Left forelimb (tissue), 1 donor: ENCODE measurements at places on chromosomes 16 and 17.
A peak's percentile ranks its signal among the peaks of the same experiment; 100 is the strongest.

GRCh38 chr17:8503807-8504206 is 68.1 kb downstream of the NDEL1 start:
- no peak for DNase-seq

- DNase-seq: no peak
Measured at GRCh38 chr16:85762970-85763369, 12.1 kb upstream of the C16orf74 start.

DNA sequence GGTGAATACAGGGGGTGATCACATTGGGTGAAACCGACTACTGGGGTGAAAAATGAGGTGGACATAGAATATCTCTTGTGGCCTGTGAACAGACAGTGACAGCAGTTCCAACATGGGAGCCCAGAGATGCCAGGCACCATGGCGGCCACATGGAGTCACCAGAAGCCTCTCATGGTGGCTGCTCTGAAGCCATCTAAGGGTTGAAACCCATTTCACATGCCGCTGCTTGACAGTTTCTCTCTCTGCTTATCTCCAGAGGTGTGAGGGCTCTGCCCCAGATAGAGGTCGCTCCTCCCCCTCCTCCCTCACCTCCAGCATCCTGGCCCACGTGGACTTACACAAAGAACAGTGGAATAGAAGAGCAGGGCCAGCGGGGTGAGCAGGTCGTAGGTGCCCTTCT is 37.9 kb upstream of the PIK3R6 start:
- no peak for DNase-seq

- DNase-seq: no peak
Measured at GRCh38 chr16:80803339-80804055, 901 bp downstream of the CDYL2 start.

- no peak for DNase-seq
Measured at GRCh38 chr16:75494184-75494583, 1.1 kb downstream of the CHST6 start.

DNA sequence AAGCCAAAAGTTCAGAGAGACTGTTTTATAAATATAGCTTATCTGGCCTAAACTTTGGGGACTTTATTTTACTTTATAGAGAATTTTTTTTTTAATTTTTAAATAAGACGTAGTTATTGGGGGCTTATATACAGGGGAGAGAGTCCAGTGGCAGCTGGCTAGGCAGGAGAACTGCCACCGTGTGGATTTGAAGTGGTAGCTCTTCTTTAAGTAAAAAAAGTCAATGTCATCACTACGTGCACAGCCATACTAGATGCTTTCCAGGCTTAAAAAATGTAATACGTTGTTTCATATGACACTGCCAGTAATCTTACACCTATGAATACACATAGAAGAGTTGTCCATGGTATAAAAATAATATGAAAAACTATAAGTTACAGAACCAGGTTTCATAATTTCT is 31.9 kb upstream of the ANKFY1 start:
- no peak for DNase-seq

DNA sequence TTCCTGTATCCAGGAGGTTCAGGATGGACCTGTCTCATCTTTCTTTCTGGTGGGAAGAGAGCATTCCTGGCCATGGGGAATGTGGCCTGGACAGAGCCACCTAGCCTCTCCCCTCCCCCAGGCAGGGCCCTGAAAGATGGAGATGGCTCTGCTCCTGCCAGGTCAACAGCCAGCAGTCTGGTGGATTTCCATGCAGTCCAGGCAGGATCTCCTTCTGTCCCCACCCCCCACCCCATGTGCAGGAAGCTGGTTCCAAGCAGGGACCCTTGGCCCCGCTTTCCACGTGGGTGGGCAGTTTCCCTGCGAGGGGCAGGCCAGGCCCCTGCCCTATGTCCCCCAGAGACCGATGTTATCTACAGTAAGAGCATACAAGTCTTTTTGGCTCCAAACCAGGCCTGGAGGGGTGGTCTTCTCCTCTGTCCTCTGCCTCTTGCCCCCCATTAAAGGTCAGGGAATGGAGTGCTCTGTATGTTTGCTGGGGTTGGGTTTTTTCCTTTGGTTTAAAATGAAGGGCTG is 240.5 kb downstream of the SEC14L1 start:
- DNase-seq: no peak

GRCh38 chr16:30069611-30070462 is 4.3 kb downstream of the ALDOA start:
- DNase-seq: no peak

DNA sequence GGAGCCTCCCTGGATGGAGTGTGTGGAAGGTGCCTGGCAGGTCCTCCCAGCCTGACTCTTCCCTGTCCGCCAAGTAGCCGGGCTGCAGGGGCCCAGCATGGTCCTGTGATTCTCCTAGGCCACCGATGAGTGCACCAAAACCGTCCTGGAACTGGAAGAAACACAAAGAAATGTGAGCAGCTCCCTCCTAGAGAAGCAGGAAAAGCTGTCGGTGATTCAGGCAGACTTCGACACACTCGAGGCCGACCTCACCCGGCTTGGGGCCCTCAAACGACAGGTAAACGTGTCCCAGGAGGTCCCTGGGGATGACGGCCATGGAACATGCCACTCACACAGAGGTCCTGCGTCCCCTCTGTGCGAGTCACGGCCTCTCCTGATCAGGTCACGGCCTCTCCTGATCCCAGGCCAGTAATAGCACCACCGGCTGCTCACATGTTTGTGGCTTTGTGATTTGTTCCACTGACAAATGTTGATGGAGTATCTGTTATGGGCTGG is 4.2 kb upstream of the GAA start:
- peak; percentile 58 for DNase-seq

GRCh38 chr16:8725513-8726178 is 51.2 kb downstream of the ABAT start:
- DNase-seq: no peak
